Activated CD4-positive, alpha-beta T cell treated with anti-CD3 and anti-CD28 coated beads for 48 hours (primary cell): ENCODE measurements at places on chromosomes 12 and 14.

- no peak for DNase-seq
Measured at GRCh38 chr12:66321435-66321834, 19.1 kb downstream of the HELB start.

- DNase-seq = no peak
Measured at GRCh38 chr12:52306731-52307130, 14.5 kb downstream of the KRT83 start.

DNA sequence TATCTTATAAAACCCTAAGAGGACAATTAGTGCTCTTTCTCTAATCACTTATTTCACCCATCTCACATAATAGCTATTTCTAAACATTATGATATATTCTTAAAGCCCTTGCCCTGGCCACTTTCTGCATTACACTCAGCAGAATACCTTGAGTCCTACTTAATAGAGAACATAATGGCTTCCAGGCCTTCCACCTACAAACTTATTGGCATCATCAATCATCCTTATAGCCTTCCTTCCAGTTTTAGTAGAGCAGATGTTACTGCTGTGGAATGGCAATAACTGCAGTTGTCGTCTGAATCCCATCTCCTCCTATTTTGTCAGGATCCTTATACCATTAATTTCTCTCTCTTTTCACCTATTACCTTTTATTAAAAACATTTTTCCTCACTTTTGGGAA lies 1127.4 kb downstream of the LRFN5 start:
- no peak for DNase-seq

GRCh38 chr12:131370321-131370720 lies 340.6 kb upstream of the SFSWAP start:
- no peak for DNase-seq

DNA sequence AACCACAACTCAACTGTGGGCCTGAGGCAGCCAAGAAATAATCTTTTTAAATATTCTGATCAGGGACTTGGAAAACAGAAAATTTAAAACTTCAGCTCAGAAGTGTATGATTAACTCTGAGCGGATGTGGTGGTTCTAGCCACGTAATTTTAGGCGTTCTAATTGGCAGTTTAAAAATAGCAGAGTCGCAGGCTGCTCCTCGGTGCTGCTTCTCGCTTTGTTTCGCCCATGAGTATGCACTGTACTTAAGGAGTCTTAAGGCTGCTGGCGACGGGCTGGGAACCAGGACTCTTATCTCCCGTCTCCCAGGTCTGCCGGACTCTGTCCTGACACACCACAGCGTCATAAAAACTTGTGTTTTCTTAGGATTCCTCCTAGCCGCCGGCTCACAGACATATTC lies 113.4 kb upstream of the PELI2 start:
- peak; percentile 38 for DNase-seq

- peak; percentile 6 for DNase-seq
Measured at GRCh38 chr12:8609061-8609570, 3.5 kb downstream of the AICDA start.

- DNase-seq = no peak
Measured at GRCh38 chr12:109089683-109090082, 3.6 kb downstream of the ALKBH2 start.

DNA sequence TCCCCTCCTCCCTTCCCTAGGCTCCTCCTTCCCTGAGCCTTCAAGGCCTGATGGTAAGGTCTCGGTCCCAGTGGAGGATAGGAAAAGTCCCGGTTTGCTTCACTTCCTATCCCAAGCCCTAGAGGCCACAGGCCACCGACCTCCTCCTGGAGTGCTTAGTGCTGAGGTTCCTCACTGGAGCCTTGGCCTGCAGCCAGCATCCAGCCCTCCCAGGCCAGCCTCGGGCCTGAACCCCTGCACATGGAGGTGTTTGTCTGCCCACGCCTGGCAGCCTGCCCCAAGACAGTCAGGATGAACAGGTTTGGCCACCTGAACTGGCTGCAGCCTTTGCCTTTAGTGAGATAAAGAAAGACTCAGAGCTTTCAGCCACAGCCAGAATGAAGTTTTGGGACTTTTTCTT lies 15.8 kb upstream of the KRT7 start:
- no peak for DNase-seq

DNA sequence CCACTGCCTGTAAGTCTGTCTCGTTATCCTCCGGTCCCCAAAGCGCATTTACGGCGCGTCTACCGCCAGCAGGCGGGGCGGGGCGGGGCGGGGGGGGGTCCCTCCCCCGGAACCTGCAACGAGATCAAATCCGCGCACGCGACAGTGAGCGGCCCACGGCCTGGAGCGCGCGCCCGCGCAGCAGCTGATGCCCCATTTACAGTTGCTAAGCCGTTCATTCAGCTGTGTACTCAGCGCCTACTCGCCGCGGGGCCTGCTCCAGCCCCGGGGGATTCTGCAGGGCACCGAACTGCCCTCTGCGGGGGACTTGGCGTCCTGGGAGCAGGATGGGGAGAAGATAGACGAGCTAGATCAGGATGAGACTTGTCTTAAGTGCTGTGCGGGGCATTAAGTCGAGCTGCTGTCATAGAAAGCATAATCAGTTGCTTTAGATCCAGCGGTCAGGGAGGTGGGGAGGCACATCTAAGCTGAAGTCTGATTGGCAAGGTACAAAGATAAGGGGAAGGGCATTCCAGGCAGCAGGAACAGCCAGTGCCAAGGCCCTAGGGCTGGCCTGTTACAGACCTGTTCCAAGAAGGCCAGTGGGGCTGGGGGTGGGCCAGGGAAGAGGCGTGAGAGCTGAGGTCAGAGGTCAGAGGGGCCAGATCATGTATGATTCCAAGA lies 1.4 kb upstream of the CCDC85C start:
- peak; percentile 81 for DNase-seq

GRCh38 chr12:29053567-29053966 lies 95.5 kb upstream of the FAR2 start:
- DNase-seq = no peak

- DNase-seq = no peak
Measured at GRCh38 chr12:132218527-132218875, 74.2 kb downstream of the NOC4L start.

- DNase-seq = no peak
Measured at GRCh38 chr14:50600849-50601248, 40.9 kb downstream of the ATL1 start.

DNA sequence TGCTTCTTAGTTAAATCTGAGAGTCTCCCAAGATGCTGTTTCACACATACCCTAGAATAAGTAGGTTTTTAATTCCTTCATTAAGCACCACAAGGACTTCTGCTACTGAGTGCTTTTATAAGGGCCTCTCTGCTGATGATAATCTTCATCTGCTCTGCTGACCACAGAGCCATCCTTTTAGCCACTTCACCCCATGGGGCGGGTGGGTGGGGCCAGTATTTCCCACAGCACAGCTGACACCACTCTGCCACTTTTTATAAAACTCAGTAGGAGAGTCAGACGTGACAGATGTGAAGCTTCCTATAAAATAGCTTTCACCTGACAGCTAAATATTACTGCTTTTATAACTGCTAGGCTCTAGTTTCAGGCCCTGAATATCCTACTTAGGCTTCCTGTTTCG lies 20.3 kb downstream of the FCF1 start:
- DNase-seq = no peak

DNA sequence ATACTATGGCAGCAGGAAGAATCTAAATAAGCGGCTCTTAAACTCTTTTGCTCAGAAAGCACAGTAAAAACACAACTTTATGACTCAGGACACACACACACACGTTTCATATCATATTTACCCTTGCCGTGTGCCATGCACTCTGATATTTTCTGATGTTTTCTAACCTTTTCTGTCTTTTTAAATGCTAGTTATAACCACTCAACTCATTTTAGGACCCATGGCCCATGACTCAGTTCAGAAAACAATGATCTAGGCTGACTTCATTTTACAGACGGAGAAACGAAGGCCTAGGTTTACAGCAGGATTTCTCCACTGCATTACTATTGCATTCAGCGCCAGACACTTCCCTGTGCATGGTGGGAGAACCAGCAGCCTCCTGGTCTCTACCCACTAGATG lies 9.1 kb downstream of the VWF start:
- DNase-seq = no peak

DNA sequence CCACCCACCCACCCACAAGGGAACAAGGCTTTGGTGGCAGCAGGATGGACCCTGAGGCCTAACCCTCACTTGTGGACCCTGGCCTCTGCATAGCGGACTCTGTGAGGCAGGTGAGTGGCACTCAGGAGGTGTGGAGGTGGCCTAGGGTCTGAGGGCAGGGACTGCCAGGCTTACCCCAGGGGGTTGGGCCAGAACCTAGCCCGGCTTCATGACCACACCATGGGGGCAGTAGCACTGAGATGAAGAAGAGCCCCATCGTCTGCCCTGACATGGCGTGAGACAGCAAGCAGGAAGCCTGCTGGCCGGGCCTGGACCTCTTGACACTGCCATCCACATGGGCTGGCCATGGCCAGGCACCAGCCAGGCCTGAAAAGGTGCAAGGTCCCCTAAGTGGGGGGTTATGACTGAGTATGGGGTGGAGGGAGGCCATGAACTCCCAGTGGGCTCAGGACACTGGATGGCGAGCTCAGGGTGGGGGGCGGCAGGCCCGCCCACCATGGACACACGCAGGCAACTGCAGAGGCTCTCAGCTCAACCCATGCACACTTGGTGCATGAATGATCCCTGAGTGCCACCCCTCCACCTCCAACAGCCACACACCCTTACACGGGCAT lies 29.3 kb downstream of the JAG2 start:
- no peak for DNase-seq

- DNase-seq = no peak
Measured at GRCh38 chr14:50714450-50715073, 46.5 kb upstream of the SAV1 start.

DNA sequence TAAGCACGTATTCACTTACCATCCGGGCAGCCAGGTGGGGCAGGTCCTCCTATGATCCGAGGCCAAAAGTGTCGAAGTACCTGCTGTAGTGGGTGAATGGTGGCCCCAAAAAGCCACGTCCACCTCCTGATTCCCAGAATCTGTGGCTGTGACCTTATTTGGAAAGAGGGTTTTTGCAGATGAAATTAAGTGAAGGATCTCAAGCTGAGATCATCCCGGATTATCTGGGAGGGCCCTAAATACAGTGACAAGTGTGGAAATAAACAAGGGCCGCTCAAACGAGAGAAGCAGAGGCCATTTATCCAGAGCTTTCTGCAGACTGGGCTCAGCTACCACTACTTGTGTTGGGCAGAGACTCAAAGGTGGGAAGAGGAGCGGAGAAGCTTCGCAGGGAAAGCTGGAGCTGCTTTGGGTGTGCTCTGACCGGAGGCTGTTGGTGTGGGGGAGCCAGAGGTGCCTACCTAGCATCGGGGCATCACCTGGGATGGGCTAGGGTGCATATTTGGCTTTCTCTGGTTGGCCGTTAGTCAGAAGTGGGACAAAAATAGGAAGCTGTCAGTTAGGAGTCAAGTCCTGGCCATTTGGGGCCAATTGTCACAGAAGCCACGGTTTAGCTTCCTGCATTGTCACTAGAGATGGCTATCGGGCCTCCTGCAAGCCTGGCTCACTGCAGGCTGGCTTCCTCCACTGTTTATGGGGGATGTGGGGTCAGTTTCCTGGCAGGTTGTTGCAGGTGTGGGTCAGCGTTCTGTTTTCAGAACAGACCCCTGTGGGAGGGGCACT lies 27.8 kb upstream of the DLK1 start:
- DNase-seq = no peak

DNA sequence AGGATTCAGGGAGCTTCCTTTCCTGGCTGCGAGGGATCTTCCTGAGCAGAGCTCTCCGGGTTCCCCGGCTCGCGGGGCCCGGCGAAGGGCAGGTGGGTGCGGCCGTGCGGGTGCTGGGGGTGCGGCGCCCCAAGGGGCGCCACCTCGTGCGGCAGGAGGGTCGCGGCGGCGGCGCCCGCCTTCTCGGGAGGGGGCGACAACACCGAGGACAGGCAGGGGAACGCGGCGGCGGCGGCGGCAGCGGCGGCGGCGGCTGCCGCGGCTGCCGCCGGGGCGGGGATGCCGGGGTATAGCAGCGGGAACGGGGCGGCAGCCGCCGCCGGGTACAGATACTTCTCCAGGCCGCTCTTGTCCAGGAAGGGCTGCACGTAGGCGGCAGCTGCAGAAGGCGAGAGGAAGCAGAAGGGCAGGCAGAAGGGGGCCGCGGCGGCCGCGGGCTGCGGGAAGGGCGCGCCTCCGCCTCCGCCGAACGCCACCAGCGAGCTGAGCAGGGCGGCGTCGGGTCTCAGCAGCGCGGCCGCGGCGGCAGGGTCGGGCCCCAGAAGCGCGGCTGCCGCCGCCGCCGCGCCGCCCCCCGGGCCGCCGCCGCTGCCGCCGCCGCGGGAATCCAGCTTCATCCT lies 2.7 kb downstream of the BHLHE41 start:
- DNase-seq = peak; percentile 29

GRCh38 chr14:86815341-86815740 lies 1177.6 kb downstream of the GALC start:
- DNase-seq = no peak

- DNase-seq = no peak
Measured at GRCh38 chr12:47383942-47384341, 304.2 kb upstream of the AMIGO2 start.

GRCh38 chr12:64010069-64010686 lies 165.7 kb downstream of the SRGAP1 start:
- no peak for DNase-seq

GRCh38 chr14:35861204-35861868 lies 35.2 kb downstream of the BRMS1L start:
- no peak for DNase-seq
